ENCODE measurements at places on chromosomes 11 and 22.

GRCh38 chr22:23591201-23591791 is 11.2 kb upstream of the IGLL1 start:
- DNase-seq = no peak

- no peak for DNase-seq
Measured at GRCh38 chr11:110921742-110922521, 209.7 kb upstream of the ARHGAP20 start.

DNA sequence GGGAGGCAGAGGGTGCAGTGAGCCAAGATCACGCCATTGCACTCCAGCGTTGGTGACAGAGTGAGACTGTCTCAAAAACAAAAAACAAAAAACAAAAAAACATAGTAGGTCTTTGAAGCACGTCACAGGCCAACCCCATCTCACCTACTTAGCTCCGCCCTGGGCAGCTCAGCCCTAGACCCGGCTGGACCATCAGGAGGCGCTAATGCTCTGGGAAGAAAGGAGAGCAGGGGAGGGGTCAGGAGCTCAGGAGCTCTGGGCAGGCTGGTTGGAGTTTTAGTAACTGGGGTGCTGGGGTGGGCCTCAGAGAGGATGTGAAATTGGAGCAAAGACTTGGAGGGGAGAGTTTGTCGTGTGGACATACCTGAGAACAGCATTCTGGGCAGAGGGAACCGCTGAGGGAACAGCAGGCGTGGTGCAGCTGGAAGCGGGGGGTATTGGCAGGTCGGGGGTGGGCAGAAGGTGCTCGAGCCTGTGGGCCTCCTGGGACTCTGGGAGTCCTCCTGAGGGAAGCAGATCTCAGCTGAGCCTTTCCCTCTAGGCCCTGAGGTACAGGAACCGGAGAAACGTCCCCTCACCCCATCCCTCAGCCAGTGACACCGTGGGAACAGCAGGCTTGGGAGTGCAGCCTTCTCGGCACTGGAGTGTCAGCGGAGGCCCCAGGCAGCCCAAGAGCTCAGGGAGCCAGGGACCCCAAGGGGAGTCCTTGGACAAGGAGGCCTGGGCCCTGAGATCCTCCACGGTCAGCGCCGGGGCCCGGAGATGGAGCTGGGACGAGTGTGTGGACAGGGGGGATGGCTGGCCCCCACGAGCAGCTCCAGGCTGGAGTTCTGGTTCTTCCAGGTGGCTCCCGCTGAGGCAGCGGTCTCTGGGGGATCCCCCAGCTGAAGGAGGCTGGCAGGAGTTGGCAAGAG is 2.2 kb upstream of the RPS6KA4 start:
- DNase-seq = peak; percentile 23

DNA sequence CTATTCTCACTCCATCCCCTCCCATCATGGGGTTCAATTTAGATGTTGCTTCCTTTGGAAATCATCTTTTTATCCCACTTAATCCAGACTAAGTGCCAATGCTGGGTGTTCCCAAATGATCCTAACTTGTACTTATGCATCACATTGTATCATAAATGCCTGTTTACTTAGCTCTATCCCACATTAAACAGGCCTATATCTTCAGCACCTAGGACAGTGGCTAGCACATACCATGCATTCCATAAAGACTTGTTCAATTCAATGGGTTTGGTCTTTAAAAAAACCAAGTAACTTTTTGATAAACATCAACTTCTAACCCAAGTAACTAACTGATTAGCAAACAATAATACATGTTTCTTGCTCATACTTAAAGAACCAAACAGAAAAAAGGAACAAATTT is 40.6 kb downstream of the RSF1 start:
- no peak for DNase-seq

GRCh38 chr11:55838452-55838851 is at the start of gene OR5D16:
TSS of gene OR5D16 (plus strand) at chr11:55838752. CDS start at chr11:55838752, 0 bp downstream.
- no peak for DNase-seq

DNA sequence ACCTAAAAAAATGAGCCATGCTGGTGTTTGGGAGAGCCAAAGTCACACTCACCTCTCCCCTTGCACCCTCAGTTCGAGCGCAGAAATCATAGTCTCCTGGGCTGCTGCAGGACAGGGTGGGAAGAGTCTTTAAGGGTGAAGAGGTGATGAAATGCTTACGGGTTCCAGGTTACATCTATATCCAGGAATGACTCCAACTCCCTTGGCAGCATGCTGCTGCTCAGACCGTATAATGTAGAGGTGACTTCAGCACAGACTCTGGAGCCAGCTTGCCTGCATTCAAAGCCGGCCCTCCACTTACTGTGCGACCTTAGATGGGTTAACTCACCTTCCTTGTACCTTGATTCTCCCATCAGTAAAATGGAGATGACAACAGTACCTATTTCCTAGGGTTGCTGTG is 17.3 kb upstream of the PKNOX2 start:
- DNase-seq = no peak

DNA sequence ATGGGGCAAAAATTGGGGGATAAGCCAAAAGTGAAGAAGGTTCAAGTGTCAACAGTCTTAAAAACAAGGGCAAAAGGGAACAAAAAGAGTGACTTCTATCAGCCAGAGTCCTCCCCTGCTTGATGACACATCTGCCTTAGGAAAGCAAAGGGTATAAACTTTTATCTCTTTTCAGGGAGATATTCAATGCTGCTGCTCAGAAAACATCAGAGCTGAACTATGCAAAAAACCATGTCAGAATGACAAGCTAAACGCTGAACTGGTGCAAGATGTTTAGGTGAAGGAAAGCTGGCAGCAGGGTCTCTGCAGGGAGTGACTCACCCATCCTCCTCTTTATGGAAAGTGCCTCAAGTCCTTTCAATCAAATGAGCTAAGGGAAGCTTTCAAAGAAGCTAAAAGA is 24.7 kb downstream of the ALG9 start:
- no peak for DNase-seq

GRCh38 chr22:42294034-42294985 is 23.9 kb upstream of the TCF20 start:
- no peak for DNase-seq

GRCh38 chr11:824942-825341 is 2.8 kb upstream of the CRACR2B start:
- DNase-seq = no peak

- DNase-seq = no peak
Measured at GRCh38 chr11:106875013-106875412, 143.3 kb downstream of the GUCY1A2 start.

DNA sequence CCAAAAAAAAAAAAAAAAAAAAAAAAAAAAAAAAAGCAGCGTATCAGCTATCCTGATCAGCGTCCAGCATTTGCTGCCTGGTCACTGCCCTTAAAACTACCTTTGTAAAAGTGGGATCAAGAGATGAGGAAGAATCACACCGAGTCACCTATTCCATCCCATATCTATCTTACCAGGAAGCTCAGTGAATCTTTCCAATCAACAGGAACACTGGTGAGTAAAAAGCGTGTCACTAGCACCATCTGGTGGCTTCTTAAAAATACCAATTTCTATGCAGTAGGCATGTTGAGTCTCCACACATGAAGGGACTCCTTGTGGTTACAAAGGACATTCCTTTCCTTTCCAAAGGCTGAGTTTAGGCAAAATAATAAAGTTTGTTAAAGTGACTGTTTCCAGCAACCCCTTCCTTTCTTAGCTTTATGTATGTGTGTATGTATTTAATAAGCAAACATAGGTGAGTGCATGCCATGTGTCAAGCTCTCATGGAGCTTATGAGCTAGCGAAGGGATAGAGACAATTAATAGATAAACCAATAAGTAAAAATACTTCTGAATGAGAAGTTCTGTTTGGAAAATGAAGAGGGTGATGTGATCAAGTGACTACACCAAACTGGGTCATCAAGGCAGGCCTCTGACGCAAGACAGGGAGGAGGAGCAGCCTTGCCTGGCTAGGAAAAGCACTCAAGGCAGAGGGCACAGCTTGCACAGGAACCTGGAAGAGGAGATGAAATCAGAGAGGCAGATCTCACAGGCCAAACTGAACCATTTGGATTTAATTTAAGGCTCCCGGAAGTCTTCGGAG is 13.9 kb upstream of the TP53AIP1 start:
- DNase-seq = peak; percentile 50

- no peak for DNase-seq
Measured at GRCh38 chr11:61173456-61173855, 12.2 kb upstream of the VPS37C start.

DNA sequence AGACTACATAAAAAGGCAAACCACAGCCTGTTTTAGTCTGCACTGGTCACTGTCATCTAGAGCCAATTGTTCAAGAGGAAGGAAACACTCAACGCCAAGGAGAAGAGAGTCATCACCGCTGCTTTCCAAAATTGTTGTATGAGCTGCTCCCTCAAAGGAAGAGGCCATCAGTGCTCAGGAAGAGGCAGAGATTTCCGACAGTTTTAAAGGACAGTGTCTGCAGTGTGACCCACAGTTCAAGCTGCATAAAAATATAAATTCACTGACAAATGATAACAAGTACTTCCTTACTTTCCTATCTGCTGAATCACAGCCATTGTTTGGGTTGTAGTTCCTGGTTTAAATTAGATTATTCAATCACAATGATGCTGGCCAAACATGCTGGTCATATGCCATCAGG is 16.4 kb downstream of the PRCP start:
- no peak for DNase-seq

DNA sequence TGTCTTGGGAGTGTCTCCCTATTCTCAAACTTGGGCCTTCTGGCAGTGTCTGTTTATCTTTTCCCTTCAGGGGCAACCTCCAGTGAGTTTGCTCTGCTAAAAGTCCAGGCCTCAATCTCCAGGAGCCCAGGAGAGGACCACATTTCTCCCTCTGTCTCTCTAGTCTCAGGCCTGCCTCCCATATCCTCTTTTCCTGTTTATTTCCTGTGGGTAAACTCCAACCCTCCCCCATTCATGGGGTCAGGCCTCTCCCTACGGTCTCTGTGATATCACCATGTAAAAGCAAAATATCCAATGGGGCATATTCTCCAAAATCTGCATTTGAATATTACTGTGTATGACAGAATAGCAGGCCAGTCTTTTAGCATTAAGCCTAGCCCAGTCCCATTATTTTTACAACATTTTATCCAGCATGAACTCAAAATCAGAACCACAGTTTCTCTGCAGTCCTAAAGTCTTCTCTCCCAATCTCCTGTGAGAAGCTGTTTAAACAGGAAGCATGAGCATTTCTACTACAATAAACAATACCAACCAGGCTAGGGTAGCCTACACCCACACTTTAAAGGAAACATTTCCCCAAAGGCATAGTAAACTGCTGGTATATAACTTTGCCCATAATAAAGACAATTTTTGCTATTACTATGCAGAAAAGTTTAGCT is 18.0 kb upstream of the TMEM135 start:
- no peak for DNase-seq

- DNase-seq = no peak
Measured at GRCh38 chr11:45833761-45834160, 13.5 kb upstream of the CRY2 start.

GRCh38 chr22:38953577-38954413 is 3.6 kb upstream of the APOBEC3A start:
- DNase-seq = no peak

DNA sequence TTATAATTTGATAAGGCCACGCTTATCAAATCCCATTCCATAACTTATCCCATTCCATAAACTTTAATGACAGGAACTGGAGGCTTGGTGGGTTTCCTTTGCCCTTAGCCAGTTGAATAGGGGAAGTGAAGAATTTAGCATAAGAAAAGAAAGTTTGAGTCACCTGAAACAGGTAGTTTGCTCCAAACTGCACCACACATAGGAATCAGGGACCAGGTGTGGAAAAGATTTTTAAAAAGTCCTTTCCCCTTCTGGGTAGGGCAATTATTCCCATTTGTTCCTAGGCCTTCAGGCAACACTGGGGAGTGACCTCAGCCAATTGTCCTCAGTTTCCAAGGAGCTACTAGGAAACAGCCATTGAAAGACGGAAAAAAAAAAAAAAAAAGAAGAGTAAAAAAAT is 525.7 kb upstream of the CNTN5 start:
- no peak for DNase-seq
